Sciatic nerve (tissue), 2 donors: ENCODE measurements at places on chromosomes 6 and 20. TPM values are rescaled to one million over a fixed set of nuclear protein-coding genes. Genes with fewer than 3 reads are reported as not detected.

- no peak for DNase-seq
Observed at GRCh38 chr6:33628401-33628964, 7.4 kb downstream of the ITPR3 start.

GRCh38 chr6:74596588-74596987, 609.3 kb downstream of the COL12A1 start:
- no peak for DNase-seq

DNA sequence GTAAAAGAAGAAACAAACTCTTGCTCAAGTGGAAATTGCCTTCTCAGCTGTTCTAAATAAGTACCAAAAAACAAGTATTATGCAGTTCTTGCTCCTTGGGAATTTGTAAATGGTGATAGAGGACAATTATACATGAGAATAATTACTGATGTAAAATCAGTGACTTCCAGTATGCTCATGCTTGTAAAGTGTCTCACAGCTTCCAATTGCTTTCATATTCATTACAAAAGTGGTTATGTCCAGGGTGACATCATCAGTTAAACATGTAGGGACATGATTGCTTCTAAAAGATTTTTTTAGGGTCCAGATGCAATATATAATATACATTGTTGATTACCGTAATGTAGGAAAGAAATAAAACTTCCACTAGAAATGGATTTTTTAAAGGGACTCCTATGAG, 122.8 kb upstream of the B3GAT2 start:
- DNase-seq = no peak

DNA sequence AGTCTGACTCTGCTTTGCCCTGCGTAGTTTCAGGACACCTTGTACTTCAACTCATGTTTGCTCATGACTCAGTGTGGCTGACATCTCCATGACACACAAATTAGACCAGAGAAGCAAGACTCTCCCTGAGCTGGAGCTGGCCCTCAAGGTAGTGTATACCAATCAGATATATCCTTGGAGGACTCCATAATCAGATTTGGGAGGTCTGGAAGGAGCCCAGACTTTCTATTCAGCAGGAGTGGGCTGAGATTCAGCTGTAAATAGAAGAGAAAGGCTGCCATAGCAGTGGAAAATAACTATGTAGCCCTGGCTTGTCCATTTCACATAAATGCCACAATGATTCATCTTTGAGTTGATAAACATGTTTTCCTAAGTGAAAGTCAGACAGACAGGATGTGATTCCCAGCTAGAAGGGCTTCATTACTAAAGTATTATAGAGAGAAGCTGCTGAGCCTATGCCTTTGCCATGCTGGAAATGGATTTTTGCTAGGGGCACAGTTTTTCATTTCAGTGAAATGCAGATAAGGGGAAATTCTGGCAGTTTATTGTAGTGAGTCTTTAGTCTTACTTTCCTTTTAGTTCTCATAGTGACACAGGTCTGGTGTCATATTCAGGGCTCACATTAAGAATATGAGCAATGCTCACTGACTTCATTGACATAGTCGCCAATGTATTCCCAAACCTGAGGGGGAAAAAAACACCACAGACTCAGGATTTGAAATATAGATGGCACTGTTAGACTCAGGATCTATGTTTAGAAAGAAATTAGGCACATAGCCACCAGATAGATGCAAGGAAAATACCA, 95.3 kb downstream of the CLVS2 start:
- no peak for DNase-seq

Gene PDE7B
- 13.3 TPM for total RNA-seq
